ENCODE measurements at places on chromosomes 3 and 15. TPM values are rescaled to one million over a fixed set of nuclear protein-coding genes. Genes with fewer than 3 reads are reported as not detected.

- no peak for DNase-seq
Observed at GRCh38 chr3:27575499-27575898, 91.3 kb upstream of the SLC4A7 start.

DNA sequence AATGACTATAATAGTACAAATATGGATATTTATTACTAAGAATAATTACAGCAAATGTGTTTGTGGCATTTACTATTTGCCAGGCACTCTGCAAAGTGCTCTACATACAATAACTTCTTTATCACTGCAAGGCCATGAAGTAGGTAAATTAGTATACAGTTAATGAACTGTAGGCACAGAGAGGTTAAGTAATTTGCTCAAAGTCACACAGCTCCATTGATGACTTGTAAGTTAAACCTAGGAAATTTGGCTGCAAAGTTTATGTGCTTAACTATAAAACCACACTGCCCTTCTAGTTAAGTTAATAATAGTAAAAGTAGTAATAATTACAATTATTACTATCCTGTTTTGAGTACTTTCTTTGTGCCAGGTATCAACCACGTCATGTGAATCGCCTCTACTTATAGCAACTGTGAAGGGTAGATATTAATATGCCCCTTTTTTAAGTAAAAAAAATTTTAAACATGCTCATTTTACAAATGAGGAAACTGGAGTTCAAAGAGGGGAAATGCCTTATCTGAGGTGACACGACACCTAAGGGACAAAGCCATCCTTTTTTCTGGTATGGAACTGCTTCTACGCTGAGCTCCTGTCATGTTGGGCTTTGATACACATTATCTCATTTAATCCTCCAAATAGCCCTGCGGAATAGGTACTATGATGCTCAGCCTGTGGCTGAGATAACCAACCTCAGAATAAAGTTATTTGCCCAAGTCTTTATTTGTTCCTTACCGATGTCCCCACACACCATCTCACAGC lies 8.5 kb downstream of the BHLHE40 start:
- DNase-seq, result no peak

- no peak for DNase-seq
Observed at GRCh38 chr3:123449997-123450604, 1.2 kb upstream of the ADCY5 start.

Gene DLL4
- total RNA-seq, result 0.07 TPM

Gene SLC27A2
- total RNA-seq, result 0.57 TPM

Gene LDHAL6B
- total RNA-seq, result not detected

Gene CYP8B1
- not detected for total RNA-seq

Gene TMEM212
- total RNA-seq, result not detected

Gene PLCD1
- total RNA-seq, result 1.7 TPM

Gene CADPS
- total RNA-seq, result not detected
